Tibial artery (tissue), 4 donors: ENCODE measurements at places on chromosomes 3 and 15.
A peak's percentile ranks its signal among the peaks of the same experiment; 100 is the strongest.

DNA sequence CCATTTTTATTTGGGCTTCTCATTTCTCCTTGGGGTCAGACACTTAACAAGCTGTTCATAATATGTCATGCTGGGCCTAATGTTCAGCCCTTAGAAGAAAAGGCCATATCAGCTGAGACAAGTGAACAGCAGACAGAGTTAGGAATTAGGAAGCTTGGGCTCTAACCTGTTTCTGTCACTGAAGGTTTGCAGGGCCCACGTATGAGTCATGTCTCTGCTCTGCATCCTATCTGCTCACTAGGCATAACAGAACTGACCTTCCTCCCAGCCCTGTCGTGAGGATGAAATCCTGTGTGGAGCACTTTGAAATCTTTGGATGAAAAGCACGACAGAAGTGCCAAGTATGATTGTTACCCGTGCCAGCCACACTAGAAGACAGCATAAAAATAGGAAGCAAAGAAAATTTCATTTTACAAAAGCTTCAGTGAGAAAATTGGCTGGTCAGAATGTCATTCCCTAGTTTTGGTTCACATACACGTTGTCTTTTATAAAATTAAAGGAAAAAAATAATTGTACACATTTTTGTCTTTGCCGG lies 26.5 kb upstream of the CD47 start:
- DNase-seq = no peak

- DNase-seq = no peak
These were observed 884.0 kb upstream of the CADM2 start for GRCh38 chr3:84074767-84075166.

- DNase-seq = no peak
These were observed 46.5 kb upstream of the SYNPR start for GRCh38 chr3:63231643-63232042.

GRCh38 chr15:95350908-95351307 lies 979.6 kb upstream of the NR2F2 start:
- DNase-seq = no peak

GRCh38 chr3:9395570-9396300 lies 1.7 kb upstream of the SETD5 start:
- no peak for DNase-seq

DNA sequence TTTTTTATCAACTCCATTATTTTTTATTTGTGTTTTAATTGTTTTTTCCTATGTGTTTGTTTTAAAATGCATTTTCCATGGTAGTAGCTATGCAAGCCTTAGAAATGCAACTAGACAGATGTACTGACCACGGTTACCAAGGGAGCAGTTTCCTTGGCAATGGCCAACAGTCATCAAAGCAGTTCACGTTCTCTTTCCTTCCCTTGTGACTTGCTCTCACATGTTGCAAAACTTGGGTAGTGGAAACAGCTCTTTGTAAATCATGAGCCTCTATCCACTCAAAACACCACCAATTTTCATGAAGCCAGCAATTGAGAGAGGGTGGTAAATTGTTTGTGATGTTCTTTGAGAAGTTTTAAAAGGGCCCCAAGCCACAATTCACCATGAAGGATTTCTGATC lies 499.4 kb upstream of the MDFIC2 start:
- peak; percentile 66 for DNase-seq

DNA sequence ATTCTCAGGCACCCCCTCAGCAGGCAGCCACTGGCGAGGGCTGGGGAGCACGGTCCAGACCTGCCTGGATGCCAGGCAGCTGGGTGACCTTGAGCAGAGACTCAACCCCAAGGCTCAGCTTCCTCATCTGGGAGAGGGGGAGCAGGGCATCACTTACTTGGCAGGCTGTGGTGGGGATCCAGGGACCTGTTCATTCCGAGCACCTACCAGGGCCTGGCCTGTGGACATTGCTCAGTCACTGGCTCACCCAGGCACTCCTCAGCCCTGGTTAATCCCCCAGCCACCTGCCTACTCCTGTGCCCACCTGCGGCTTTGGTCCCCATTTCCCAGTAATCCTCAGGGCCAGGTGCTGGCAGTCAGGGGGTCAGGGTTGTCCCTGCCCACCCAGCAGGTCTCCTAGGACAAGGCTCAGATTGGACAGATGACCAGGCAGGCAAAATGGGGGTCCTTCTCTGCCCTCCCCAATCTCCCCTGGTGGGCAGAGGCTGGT lies 9.3 kb upstream of the RPL29 start:
- DNase-seq = no peak

- DNase-seq = no peak
These were observed 66.1 kb downstream of the GLB1 start for GRCh38 chr3:33030802-33031201.

GRCh38 chr15:32096916-32097617 lies 66.8 kb downstream of the CHRNA7 start:
- DNase-seq = no peak

- peak; percentile 23 for DNase-seq
These were observed 319.2 kb downstream of the SLC9A9 start for GRCh38 chr3:143529018-143529478.

DNA sequence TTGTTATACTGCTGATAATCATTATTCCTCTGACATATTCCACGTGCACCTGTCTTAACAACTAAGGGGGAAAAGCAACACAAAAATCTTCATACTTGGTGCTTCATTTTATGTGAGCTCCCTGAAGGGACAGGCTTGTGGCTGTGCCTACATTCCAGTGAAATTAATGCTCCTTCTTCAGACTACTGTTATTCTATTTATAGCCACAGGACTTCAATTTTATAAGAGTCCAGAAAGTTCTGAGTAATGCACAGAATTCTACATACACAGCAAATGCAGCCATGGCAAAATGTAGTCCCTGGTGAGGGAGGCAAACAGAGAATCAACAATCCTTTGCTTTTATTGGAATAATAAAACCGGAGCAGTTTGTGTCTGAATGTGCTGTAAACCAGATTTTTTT lies 417.1 kb downstream of the RBMS3 start:
- no peak for DNase-seq

GRCh38 chr3:193372783-193373182 lies 5.8 kb downstream of the ATP13A5 start:
- DNase-seq = no peak

GRCh38 chr3:39288300-39288808 lies 8.5 kb upstream of the CX3CR1 start:
- DNase-seq = peak; percentile 71

GRCh38 chr15:88605189-88606069 lies 15.7 kb upstream of the AEN start:
- no peak for DNase-seq

GRCh38 chr3:112602217-112602838 lies 38.6 kb downstream of the CCDC80 start:
- DNase-seq = no peak

DNA sequence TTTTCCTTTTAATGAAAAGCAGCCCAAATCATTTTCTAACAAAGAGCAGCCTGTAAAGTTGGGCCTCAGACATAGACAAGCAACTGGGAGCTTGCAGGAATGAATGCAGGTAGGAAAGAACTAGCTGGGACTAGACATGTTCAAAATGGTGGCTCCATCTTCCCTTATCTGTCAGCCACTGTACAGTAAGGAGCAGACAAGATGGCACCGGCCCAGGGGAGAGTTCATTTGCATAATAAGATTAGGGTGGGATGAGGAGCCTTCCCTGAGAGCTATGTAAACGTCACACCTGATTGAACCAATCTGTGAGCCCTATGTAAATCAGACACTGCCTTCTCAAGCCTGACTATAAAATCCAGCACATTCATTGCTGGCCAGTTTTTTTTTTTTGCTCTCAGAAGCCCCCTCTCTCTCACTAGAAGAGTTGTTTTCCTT lies 59.7 kb upstream of the GK5 start:
- no peak for DNase-seq

DNA sequence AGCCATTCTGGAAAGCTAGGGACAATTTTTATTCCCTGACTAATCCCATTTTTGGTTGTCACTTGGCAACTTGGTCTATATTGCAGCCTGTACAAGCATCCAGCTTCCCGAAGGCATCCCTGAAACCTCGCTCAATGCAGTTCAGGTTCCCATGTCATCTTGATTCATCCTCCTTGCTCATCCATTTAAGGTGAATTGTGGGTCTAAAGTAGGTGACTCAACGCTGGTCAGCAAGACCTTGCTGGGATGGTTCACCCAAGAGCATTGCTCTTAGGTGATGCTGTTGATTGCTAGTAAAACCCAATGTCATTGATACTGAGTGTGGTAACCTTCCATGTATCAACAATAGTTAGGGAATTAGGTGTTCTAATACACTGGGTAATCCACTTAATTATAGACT lies 13.1 kb upstream of the RAB8B start:
- no peak for DNase-seq

- DNase-seq = no peak
These were observed 87.2 kb downstream of the TJP1 start for GRCh38 chr15:29734917-29735572.

- DNase-seq = no peak
These were observed 289.5 kb upstream of the TRIM42 start for GRCh38 chr3:140388202-140388922.

- no peak for DNase-seq
These were observed 375.9 kb downstream of the FOXP1 start for GRCh38 chr3:71207632-71208031.

DNA sequence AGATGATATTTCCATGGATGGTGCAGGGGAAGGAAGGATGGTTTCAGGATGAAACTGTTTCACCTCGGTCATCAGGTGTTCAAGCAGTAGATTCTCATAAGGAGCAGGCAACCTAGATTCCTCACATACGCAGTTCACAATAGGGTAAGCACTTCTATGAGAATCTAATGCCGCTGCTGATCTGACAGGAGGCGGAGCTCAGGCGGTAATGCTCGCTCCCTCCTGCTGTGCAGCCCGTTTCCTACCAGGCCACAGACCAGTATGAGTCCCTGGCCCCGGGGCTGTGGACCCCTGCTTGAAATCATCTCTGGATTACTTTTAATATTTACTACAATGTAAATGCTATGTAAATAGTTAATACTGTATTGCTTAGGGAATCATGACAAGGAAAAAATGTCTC lies 241.8 kb downstream of the ROBO2 start:
- DNase-seq = no peak

DNA sequence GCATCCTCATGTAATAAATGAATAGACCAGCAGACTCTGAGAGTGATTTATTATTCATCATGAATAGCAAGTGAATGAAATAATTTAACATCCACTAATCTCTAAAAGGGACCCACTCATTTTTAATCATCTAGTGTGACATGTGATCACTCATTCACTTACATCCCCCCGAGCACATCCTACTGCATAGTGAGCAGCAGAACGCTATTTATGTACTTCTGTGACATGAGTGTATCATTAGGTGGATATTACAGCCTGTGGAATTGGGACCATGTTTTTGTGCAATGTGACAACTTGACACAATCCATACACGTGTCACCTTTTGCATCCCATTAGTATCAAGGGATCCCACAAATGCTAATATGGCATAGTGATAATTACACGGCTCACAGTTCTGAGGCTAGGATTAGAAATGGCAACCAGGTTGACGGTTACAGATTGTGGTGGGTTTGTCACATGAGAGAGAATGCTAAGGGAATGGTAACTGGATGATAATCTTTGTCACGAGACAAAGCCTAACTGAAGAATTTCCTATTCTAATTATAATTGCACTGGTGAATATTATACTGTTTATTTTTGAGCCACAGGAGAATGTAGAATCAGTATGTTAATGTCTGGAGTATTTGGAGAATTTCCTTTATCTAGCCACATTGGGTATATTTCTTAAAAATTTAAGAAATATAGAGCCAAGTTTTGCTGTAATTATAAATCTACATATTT lies 595.2 kb upstream of the TBL1XR1 start:
- no peak for DNase-seq

DNA sequence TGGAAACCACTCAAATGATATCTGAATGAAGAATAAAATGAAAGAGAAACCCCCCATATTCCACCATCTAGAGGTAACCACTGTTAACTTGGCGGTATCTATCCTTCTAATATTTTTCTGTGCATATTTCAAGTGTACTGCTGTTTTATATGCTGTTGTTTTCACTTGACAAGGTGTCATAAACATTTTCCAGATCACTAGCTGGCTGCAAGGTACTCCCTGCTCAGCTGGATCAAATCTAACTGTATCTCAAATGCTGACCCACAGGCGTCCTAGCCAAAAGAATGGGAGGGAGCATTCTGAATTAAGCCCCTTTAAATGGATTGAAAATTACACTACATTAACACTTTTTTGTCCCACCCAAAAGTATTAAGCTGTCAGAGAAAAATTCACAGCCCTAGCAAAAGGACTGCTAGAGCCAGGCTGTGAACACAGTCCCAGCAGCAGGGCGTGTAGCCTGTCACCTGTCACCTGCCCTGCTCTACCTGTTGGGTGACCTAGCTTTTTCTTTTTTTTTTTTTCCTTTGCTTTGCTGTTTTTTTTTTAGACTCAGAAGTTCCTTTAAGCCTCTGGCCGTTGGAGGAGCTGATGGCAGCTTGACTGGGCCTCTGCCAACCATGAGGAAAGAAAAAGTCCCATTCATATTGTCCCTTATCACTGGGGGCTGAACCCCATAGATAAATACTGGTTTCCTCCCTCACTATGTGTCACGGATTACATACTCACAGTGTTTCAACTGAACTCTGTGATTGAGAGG lies 93.7 kb upstream of the TSC22D2 start:
- no peak for DNase-seq

GRCh38 chr3:66431494-66431893 lies 69.3 kb downstream of the LRIG1 start:
- DNase-seq = peak; percentile 63

- DNase-seq = no peak
These were observed at the start of gene TEX55 for GRCh38 chr3:119145500-119146167. Gene TEX55 (plus strand): TSS chr3:119146165. CDS start chr3:119146190, 25 bp downstream.

- no peak for DNase-seq
These were observed 12.1 kb upstream of the ARID3B start for GRCh38 chr15:74528876-74529275.

DNA sequence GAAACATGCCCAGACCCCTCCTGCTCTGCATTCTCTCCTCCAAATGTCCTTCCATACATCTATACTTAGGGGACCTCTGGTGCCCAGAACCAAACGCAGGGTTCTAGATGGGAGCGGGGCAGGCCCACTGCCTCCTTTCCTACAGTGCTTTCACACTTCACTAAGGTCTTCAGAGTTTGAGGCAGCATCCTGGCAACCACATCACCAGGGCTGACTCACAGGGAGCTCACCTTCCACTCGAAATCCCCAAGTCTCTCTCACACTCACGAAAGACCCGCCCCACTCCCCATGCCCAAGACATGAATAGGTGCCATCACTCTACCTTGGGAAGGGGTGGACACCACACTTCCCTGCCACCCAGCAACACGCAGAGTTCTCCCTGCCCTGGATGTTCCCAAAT lies 18.9 kb downstream of the HOMER2 start:
- DNase-seq = no peak

DNA sequence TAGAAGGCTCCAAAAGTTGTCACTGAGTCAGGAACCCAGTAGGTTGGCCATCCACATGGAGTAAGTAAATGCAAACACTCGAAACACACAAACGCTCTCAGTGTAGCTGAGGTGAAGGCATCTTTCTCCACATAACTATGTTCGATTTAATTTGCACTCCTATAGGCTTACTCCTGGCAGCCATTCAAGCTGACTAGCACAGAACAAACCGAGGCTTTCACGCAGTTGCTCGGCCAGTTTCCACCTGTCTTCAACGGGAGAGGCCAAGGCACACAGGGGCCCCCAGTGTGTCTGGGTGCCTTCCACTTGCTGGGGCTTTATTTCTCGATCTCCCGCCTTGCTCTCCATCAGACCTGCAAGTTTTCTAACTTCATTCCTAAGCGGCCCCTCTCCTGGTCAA lies 18.9 kb downstream of the RGMA start:
- no peak for DNase-seq

- DNase-seq = no peak
These were observed 36.5 kb downstream of the DZIP1L start for GRCh38 chr3:138078901-138079344.
